ENCODE measurements at places on chromosomes 7 and 10.
A peak's percentile ranks its signal among the peaks of the same experiment; 100 is the strongest.

DNA sequence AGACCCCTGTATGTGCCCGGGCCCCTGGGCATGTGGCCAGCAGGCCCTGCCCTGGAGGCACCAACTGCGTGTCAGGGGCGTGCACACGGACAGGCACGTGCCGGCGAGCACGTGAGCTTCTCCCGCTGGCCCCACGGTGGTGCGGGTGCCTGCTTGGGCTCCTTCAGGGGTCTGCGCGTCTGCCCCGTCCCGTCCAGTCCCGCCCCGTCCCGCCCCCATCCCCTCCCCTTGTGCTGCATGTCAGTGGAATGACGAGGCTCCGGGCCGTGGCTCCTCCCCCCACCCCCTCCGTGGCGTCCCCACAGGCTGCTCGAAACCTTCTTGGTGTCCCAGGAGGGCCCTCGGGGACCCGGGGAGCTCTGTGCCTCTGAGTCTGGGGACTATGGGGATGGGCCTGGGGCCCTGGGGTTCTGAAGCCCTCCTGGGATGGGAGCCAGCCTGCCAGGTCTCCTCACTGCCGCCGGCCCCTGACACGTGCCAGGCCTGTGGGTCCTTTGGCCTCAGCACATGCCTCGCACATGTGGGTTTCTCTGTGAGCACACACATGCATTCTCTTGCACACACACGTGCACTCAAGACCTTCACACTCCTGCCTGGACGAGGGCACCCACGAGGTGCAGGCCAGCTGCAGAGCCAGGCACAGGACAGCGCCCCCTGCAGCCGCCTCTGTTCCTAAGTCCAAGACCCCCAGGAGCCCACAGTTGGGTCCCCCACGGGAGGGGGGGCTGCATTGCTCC lies 27.5 kb upstream of the AMZ1 start:
- DNase-seq, result no peak

DNA sequence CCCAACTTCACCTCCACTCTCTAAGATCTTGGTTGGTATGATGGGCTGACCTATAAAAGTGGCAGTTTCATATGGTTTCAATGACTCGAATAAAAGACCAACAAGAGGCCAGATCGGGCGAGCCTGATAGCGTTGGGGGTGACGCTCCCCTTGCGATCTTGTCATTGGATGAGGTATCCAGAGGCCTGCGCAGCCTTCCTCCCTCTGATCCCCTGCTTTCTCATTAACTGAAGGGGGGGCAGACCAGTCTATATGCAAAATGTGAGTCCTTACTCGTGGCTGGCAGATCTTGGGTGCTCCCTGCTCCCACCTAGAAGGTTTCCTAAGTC lies 937 bp upstream of the COBL start:
- DNase-seq, result no peak

DNA sequence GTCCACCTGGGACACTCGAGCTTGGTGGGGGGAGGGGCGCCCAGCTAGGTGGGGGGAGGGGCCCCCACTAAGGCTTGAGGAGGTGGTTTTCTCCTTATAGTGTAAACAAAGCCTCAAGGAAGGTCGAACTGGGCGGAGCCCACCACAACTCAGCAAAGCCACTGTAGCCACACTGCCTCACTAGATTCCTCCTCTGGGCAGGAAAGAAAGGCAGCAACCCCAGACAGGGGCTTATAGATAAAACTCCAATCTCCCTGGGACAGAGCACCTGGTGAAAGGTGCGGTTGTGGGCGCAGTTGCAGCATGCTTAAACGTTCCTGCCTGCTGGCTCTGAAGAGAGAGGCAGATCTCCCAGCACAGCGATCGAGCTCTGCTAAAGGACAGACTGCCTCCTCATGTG lies 133.1 kb downstream of the SNX13 start:
- DNase-seq, result no peak

DNA sequence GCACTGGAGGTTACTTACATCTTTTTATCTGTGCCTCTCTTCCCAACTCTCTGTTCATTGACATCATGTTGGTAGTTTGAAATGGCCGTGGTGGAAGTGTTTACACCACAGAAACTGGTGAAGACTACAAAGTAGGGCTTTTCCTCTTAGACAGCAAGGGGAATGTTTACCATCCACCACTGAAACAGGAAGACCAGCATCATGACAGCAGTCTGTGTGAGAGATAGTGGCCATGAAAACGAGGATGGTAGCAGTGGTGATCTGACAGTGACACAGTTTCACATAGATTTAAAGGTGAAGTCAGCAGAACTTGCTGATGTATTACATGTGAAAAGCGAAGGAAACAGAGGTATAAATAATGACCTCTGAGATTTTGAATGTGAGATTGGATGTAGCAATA lies 115.7 kb downstream of the CCDC71L start:
- DNase-seq, result no peak

DNA sequence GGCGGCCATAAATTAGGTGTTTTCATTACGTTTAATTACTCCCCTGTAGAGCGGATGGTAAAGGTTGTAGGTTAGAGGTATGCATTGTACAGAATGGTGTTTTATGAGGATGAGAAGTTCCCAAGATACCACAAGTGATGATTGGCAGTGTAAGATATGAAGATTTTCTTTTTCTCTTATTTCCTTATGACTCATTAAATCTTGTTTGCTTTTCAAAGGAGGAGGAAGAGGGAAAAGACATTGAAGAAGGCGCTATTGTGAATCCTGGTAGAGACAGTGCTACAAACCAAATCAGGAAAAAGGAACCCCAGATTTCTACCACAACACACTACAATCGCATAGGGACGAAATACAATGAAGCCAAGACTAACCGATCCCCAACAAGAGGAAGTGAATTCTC lies 133.9 kb downstream of the AASS start:
- DNase-seq, result no peak

DNA sequence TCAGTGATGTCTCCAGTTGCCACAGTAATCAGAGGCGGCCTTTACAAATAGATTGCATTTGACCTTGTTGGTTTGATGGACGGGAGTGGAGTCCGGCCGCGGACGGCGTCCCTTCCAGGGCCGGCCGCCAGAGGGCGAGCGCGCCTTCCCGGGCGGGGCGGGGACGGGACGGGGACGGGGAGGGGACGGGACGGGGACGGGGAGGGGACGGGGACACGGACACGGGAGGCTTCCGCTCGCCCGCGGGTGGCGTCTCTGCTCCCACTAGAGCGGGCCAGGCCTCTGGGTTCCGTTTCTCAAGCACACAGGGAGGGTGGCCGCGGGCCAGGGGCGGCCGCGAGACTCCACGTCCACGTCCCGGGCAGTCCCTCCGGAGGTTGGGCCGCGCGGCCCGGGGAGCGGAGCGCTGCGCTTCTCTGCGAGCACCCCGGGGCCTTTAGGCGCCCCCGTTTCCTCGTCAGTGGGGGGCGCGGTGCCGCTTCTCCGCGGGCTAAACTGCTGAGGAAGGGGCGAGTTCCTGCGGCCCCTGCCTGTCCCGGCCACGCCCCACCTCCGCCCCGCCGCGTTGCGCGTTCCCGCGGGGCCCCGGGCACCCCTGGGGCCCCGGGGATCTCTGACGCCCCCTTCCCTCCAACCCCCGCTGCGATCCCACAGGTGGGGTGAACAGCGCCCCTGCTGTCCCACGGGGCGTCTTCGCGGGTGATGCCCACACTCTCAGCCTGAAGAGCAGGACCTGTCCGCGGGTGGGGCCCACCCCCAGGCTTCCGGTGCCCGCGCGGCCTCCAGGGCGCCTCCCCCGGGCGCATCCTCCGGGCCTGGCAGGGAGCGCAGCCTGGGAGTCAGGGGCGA lies 84.2 kb upstream of the MKI67 start:
- DNase-seq, result peak; percentile 21

DNA sequence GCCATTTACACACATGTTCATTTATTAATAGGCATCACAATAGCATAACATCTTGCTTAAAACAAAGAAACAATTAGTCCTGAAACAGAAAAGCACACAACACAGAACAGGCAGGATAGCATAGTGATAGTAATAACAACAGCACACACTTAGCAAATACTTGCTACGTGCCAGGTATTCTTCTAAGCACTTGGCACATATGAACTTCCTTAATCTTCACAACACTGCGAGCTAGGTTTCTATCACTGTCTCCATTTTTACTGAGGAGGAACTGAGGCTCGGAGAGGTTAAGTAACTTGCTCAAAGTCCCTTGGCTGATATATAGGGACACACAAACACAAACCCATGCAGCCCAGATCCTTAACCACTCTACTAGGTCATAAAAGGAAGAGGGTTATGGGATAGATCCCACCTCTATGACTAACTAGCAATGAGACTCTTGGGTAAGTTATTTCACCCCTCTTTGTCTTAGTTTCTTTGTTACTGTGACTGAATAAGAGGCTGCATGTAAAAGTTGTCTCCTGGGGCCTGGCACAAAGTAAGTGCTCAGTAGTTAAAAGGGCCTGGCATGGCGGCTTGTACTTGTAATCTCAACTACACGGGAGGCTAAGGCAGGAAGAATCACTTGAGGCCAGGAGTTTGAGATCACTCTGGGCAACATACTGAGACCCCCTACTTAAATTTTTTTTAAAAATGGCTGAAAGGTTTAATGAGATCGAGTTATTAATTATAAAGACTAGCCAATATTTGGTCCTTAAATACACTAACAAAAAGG lies 181.0 kb upstream of the RHOBTB1 start:
- DNase-seq, result no peak

DNA sequence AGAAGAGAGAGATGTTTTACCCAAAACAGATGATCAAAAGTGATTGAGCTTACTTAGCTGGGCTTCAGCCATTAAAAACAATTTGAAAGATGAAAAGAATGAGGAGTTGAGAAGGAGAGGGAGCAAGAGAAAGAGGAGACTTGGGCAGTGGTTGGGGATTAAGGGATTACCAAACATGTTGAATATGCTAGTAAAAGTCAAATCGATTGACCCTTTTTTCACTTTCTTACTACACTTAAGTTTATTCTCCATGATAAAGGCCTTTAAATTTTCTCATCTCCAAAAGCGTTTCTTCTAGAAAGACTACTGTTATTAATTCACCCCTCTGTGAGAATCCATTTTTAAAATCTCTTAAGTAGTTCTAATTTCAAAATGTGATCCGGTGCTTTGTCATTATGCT lies 1254.0 kb upstream of the PHF14 start:
- DNase-seq, result no peak
